ENCODE measurements at places on chromosomes 5 and 9.

GRCh38 chr9:94002316-94003140 lies 47.4 kb upstream of the BARX1 start:
- no peak for DNase-seq

- DNase-seq, result no peak
These were observed 75.6 kb downstream of the ST8SIA4 start for GRCh38 chr5:100827481-100827889.

- DNase-seq, result no peak
These were observed 9.0 kb upstream of the CATSPER3 start for GRCh38 chr5:134958755-134959154.

DNA sequence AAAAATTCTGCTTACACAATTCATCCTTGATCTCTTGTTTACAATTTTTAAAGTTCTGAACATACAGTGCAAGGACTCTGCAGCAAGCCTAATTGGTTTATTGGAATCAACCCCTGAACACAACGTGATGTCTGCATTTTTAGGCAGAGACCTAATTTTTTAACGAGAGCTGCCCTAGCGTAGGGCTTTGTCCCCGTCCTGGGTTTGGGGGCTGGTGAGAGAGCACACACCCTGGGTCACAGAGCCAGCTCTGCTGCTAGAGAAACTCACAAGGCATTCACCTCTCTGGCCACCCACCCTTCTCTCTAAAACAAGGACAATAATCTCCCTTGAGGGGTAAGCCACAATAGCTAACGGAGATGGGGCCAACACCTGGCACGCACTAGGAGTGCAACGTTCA lies 28.2 kb downstream of the SH3PXD2B start:
- DNase-seq, result no peak

- no peak for DNase-seq
These were observed 19.4 kb downstream of the CSF1R start for GRCh38 chr5:150066901-150067396.

GRCh38 chr9:38227656-38228055 lies 158.6 kb upstream of the SHB start:
- no peak for DNase-seq

DNA sequence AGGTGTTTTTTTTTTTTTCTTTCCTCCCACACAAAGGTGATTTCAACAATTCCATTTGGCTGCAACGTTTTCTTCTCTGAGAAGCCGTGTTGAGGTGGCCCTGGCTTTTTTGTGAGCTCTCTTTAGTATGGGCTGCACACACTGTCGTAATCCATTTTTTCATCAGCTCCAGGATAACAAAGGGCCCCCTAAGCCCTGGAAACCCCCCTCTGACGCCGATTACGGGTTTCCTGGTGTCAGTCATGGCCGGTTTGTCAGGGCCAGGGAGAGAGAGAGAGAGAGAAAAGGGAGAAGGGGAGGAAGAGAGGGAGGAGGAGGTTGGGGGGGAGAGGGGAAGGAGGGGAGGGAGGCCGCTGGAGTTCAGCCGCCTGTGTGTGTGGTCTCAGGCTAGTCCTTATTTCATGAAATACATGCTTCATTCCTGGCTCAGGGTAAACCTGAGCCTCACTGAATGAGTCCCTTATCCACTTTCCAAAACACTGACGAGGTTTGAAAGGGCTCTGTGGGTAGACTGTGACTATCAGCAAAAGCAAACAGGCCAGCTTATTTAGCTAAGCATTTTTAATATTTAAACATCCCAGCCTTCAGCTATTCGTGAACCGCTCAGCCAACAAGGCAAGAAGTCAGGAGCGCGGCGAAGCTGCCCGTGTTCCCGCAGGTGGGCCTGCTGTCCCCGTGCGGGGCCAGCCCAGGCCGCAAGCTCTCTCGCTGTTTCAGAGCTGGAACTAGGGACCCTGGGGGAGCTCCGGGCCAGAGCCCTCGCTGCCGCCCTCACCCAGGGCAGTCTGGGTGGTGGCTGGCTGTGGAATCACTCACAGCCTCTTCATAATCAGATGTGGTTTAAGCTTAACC lies 172.8 kb downstream of the ERCC6L2 start:
- DNase-seq, result no peak

DNA sequence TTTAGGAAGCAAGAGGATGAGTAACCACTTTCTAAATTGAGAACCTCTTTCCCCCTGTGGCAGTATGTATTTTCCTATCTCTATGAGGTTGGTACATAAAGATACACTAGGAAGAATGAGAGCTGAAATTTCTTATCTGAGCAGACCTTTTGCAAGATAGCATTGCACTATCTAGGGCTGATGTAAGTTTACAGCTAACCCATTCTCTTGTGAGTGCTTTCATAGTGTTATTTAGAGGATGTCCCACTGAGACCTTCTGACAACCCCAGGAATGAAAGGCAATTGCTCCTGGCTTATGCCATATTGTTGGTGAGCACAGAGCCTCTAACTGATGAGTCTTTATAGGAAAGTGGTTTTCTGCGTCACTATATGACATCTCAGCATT lies 1209.3 kb upstream of the CDH6 start:
- no peak for DNase-seq

DNA sequence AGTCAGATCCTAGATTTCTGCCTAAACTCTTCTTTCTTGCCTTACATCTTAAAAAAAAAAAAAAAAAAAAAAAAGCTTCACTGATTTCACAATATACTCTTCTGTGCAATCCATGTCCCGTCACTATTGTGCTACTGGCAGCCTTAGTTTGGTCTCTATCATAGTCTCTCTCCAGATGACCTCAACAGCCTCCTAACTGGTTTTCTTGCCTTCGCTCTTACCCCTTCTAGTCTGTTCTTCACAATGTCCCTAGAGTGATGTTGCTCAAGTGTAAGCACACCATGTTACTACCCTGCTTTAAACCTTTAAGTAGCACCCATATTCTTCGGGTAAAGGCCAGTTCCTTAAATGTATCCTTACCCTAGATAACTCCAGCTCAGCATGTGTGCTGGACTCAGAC lies 25.8 kb downstream of the CD180 start:
- no peak for DNase-seq

DNA sequence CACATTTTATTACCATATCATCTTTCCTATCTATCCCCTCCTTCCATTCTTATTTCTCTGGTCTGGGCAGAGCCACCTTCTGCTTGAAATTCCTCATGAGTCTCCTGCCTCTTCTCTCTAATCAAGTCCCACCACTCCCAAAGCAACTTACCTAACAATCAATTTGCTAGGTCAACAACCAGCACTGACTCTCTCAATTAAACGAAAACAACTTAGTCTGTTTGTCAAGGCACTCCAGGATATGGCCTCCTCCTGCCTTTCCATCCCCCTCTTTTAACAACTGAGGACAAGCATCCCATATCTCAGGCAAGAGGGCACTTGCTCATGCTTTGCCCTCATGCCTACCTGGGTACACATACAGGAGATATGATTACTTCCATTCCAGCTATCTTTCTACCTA lies 47.4 kb downstream of the HCN1 start:
- no peak for DNase-seq

- DNase-seq, result no peak
These were observed 146.5 kb downstream of the NSG2 start for GRCh38 chr5:174191850-174192655.

DNA sequence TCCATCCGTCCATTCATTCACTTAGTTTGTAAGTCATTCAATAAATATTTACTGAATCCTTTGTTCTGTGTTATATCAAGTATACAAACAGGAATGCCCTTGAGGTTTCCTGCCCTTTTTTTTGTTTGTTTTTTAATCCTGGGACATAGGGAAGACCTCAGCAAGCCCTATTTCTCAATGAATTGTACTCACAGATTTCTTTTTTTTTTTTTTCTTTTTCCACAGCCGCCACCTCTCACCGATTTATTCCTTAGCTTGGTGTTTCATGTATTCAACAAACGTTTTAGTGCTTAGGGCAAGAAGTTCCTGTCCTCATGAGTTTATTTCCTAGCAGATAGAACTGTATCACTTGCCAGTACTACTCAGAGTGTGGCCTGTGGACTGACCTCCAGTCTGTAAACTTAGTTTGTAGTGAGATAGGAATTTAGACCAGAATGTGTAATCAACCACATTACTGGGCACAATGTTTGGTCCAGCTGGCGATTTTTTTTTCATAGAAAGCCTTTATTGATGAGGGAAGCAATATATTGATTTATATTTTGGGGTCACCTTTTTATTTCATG lies 35.4 kb upstream of the C5orf47 start:
- DNase-seq, result no peak

DNA sequence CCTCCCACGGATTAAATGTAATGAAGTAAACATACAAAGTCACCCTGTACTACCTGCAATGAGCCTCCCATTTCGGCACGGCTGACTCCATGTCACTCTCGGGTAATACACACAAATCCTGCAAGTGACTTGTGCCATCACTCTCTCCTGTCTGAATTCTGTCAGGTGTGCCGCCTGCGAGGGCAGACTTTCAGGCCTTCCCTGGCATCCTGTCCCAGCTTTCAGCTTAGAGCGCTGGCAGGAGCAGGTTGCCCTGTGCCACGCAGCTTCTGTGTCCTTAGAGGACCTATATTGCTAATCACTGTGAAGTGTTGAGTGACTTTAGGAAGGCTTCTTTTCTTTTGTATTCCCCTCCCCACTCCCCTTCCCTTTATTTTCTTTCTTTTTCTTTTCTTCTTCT lies 25.8 kb upstream of the S1PR3 start:
- no peak for DNase-seq

- DNase-seq, result no peak
These were observed 1.7 kb downstream of the UBE2QL1 start for GRCh38 chr5:6450319-6450833.

DNA sequence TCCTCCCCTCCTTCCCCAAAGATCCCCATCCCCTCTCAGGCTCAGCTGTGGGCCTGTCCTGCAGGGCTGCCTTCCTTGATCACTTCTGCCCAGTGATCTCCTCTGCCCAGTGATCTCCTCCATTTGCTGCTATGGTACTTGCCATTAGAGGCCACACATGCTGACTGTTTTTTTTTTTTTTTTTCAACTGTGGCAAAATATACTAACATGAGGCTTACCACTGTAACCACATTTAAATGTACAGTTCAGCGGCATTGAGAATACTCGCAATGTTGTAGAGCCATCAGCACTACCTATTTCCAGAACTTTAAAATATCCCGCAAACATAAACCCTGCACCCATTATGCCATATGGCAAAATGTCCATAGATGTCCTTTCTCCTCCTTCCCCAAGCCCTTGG lies 61.7 kb upstream of the EPB41L4B start:
- DNase-seq, result no peak

DNA sequence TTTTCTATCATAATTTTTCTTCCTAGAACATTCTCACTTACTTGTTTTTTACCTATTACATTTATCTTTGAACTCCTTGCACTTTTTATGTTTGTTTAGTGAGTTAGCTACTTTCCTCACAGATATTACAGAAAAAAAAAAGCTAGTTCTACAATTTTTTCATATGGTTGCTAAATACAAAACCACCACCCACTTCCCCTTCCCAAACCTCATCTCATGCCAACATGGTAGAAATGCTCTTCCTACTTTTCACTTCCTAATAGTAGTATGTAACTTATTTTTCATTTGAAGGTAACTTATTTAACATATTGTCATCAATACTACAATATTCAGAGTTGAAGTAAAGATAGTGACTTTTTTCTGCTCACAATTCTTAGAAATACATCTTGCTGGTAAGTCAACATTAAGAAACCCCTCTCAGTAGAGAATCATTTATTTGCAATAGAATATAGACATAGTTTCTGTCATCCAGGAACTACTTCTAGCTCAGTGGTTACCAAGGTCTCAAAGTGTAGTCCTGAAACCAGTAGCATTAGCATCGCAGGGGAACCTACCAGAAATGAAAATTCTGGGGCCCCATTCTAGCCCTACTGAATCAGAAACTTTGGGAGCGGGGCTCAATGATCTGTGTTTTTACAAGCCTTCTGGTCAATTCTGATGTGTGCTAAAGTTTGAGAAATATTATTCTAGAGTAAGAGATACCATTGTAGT lies 1124.6 kb downstream of the DTWD2 start:
- no peak for DNase-seq

DNA sequence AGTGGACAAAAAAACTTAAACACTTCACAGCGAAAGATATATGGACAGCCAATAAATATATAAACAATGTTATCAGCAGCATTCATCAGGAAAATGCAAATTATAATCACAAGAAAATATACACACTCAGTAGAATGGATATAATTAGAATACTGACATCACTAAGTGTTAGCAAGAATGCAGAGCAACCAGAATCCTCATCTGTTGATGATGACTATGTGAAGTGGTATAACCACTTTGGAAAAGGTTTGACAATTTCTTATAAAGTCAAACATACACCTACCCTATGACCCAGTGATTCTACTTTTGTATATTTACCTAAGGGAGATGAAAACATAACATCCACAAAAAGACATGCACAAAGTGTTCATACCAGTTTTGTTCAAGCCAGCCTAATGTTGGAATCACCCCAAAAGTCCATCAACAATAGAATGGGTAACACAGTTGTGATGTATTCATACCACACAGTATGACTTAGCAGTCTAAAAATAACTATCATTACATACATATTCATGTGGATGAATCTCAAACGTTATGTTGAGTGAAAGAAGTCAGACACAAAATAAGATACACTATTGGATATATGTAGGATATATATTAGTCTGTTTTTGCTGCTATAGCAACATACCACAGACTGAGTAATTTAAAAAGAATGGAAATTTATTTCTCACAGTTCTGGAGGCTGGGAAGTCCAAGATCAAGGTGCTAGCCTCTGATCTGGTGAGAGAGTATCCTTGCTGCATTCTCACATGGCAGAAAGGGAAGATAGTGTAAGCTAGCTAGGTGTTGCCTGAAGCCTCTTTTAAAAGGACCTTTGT lies 148.8 kb upstream of the ADAMTSL1 start:
- DNase-seq, result no peak

DNA sequence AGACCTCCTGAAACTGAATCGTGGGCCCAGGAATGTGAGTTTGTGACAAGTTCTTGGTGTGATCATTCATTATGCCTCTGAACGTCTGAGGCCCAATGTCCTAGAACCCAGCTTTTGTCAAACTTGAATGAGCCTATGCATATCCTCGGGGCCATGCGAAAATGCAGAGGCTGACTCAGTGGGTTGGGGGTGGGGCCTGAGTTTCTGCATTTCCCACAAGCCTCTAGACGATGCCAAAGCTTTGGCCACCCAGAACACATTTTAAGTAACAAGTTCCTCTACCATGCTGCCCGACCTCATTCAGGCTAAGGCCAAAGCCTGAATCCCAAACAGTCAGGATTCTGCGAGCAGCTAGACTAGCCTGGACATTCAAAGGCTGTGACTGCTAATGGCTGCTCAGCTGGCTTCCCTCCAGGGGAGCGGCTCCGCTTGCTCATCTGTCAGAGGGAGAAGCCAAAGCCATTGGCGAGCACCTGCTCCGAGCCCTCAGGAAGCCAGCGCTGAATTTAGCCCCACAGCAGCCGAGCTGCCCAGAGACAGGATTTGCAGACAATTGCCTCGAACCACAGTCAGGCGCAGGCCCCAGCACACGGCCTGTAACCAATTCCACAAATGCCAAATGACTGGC lies 177.5 kb downstream of the ZDHHC21 start:
- DNase-seq, result no peak

GRCh38 chr5:73912821-73913271 lies 286.9 kb downstream of the ARHGEF28 start:
- no peak for DNase-seq

GRCh38 chr5:2459251-2459650 lies 292.2 kb downstream of the IRX2 start:
- DNase-seq, result no peak

- no peak for DNase-seq
These were observed 24.2 kb downstream of the P4HA2 start for GRCh38 chr5:132203464-132203818.

GRCh38 chr5:178866946-178867345 lies 7.2 kb downstream of the ZNF354B start:
- DNase-seq, result no peak

- DNase-seq, result no peak
These were observed 511.0 kb downstream of the CSNK1G3 start for GRCh38 chr5:124022966-124023365.

GRCh38 chr5:154842689-154843530 lies 7.5 kb downstream of the FAXDC2 start:
- DNase-seq, result no peak
